ENCODE measurements at places on chromosomes 4 and X. TPM values are rescaled to one million over a fixed set of nuclear protein-coding genes. Genes with fewer than 3 reads are reported as not detected.

- peak; percentile 78 for DNase-seq
Measured at GRCh38 chr4:86935853-86936733, 1.3 kb downstream of the AFF1 start.

DNA sequence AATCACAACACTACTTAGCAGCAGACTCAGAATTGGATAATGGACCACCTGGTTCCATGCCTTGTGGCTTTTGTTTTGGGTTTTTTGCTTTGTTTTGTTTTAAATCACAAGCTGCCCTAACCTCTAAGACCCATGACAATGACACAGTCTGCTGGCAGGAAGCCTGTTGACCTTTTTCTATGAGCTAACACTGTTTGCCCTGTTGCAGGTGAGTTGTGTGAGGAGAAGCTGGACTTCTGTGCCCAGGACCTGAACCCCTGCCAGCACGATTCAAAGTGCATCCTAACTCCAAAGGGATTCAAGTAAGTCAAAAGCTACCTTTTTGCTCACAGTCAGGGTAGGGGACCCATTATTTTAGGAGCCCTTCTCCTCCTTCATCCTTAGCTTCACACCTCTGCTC, 110.8 kb upstream of the PACRGL start:
- DNase-seq, result no peak

- peak; percentile 89 for DNase-seq
Measured at GRCh38 chrX:12946838-12947544, 27.9 kb upstream of the TMSB4X start.

DNA sequence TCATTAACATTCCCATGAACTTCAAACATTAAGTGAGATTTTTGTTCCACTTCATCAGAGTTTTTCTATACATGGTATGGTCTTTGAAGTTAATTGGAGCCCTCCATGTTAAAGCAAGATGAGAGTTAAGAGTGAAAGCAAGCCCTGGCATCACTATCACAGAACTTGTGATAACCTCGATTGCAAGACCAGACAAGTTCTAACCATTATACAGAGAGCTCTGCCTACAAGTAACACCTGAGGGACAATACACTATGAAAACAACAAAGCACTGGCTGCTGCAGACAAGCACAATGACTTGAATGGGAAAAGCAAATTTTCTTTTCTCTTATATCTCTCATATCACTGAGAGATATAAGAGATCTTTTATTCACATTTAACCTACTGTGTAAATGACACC, 126.6 kb upstream of the GYPA start:
- DNase-seq, result no peak

DNA sequence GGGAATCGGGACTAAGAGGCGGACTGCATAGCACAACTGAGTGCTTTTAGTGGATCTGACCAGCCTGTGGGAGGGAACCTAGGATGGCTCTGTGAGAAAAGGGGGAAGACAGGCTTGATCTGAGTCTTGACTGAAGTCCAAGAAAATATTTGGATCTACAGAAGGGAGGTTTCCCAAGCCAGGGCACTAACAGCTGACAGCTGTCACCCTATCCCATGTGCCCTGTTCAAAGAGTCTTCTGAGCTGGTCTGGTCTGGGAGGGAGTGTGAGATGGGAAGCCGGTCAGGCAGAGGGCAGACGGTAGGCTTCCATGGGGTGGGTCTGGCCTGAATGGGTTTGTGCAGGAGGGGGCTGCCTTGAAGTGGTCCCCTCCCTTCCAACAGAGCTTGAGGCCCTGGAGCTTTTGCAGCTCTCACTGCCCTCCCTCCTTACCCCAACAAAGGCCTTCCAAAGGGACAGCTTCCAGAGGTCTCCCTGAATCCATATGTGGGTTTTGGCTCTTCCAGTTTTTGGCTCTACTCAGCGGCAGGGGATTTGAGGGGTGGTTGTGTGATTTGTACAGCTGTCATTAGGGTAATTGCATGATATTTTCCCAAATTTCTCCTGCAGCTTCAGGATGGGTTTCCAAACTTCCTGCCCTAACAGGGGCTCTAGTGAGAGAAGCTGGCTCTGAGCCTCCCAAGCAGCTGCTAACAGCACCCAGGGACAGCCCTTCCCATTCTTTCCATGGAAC, 643.7 kb downstream of the BCOR start:
- no peak for DNase-seq

The MTMR8 gene
- total RNA-seq, result 9.2 TPM

The PWWP3B gene
- total RNA-seq, result not detected

The IGSF1 gene
- total RNA-seq, result not detected

The GPRASP2 gene
- total RNA-seq, result 0.29 TPM

The TBC1D19 gene
- total RNA-seq, result 7.2 TPM

The PPP1R3F gene
- 12.3 TPM for total RNA-seq
